ENCODE measurements at places on chromosomes 1 and 21.
A peak's percentile ranks its signal among the peaks of the same experiment; 100 is the strongest.

GRCh38 chr1:11456965-11457364, 22.0 kb upstream of the DISP3 start:
- no peak for DNase-seq

GRCh38 chr21:31729622-31730343, 2.1 kb downstream of the SCAF4 start:
- DNase-seq = no peak

DNA sequence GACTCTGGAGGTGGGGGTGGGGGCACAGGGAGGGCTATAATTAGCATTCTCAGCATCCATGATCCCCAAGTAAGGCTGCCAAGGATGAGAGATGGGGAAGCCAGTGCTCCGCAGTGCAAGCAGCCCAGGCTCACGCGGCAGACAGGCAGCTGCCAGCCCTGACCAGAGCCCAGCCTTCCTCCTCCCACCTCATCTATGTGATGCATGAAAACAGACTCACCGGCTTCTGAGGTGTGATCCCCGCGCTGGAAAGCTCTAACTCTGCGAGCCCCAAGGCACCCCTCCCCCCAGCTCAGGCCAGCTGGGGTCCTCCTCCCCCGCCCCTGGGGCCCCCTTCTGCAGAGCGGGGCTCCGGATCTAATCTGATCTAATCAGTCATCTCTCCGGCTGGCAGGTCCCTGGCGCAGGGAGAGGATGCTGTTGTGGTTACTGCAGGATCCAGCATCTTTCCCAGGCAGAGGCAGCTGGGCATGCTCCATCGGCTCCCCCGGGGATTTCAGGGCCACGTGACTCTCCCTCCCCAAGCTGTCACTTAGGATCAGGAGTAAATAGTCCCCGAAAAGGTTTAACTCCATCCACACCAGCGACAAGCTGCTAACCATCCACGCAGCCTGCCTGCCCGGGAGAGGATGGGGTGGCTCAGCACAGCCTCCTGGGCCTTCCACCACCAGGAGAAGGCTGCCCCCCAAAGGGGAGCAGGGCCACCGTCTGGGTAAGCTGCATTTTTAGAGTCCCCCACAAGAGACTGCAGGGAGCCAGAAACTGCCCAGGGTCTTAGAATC, at the start of gene PLEKHA6:
TSS of gene PLEKHA6 (minus strand) at position 456 of the 782 bp plus-strand sequence. CDS start 86,202 bp downstream, outside the sequence.
- DNase-seq = no peak

- no peak for DNase-seq
Observed at GRCh38 chr1:61797045-61797755, 54.9 kb downstream of the PATJ start.

- no peak for DNase-seq
Observed at GRCh38 chr21:31218830-31219608, 125.0 kb downstream of the TIAM1 start.

- no peak for DNase-seq
Observed at GRCh38 chr1:204684571-204685235, 835 bp downstream of the LRRN2 start.

DNA sequence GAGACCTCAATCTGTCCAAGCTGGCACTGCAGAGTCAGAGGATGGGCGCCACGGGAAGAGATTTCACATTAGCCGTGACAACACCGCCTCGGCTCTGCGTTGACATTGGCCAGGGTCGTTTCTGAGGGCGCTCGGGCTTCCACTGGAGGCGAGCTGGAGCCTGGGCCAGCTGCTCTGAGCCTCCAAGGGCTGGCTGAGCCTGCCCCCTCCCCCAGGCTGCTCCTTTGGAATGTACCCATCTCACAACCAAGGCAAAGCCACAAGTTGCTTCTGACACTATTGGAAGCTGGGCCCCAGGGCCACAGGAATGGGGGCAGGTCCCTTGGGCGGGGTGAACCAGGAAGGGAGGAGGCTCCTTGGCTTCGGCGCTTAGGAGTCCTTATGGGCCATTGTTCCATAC, 12.7 kb downstream of the GPR3 start:
- DNase-seq = no peak

GRCh38 chr1:33342041-33342723, 21.3 kb upstream of the A3GALT2 start:
- DNase-seq = no peak

GRCh38 chr1:165717918-165718515, 19.7 kb upstream of the ALDH9A1 start:
- peak; percentile 9 for DNase-seq

DNA sequence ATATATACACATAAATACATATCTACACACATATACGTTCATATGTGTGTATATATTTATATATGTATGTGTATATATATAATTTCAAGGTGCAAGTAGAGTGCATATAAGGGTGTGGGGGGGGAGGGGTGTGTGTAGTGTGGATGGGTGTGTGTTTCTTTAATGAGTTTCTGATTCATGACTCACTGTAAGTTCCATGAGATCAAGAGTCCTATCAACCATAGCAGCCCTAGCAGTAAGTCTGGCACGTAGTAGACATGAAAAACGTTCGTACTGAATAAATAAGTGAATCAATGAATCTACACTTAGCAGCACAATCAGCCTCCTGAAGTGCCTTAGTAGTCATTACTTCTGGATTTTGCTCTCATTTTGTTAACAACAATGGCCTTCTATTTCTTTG, 61.9 kb upstream of the KRTAP11-1 start:
- no peak for DNase-seq

DNA sequence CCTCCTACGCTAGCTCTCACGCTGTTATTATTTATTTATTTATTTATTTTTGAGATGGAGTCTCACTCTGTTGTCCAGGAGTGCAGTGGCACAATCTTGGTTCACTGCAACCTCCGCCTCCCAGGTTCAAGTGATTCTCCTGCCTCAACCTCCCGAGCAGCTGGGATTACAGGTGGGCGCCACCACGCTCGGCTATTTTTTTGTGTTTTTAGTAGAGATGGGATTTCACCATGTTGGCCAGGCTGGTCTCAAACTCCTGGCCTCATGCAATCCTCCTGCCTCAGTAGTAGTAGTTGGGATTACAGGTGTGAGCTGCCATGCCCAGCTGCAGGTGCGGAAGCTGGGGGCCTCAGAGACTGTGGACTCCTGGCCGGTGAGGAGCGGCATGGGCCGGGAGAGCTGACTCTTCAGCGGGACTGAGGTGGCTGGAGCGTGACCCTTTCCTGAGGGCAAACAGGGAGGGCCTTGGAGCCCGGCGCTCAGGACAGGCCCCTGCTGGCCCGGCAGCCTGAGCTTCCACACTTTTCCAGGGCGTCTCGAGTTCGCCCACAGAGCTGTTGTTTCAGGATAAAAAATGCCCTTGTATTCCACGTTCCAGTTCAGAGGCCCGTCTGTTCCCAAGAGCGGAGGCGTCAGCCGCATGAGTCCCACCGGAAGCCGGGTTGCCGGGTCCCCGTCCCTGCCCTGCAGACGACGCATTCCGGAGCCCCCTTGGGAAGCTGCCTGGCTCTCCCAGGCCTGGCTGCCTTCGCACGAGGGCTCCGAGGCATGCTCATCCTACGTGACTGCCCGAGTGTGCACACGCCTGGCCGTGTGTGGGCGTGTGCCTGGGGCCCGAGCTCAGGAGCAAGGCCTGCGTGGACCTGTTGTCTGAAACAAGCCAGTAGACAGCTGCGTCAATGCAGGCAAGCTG, 126.2 kb downstream of the SIK1 start:
- DNase-seq = no peak

- DNase-seq = no peak
Observed at GRCh38 chr1:74247881-74248528, 12.8 kb downstream of the TNNI3K start.

DNA sequence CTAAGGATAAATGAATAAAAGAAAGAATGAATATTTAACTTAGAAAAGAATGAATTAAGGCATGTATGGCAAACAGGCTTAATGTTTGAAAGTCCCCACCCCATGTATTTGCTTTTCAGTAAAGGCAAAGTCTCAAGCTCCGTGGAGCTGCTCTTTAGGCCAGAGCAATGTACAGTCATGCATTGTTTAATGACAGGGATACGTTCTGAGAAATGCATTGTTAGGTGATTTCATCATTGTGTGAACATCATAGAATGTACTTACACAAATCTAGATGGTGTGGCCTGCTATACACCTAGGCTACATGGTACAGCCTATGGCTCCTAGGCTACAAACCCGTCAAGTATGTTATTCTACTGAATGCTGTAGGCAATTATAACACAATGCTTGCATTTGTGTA, 51.6 kb upstream of the SPATA6 start:
- DNase-seq = no peak

DNA sequence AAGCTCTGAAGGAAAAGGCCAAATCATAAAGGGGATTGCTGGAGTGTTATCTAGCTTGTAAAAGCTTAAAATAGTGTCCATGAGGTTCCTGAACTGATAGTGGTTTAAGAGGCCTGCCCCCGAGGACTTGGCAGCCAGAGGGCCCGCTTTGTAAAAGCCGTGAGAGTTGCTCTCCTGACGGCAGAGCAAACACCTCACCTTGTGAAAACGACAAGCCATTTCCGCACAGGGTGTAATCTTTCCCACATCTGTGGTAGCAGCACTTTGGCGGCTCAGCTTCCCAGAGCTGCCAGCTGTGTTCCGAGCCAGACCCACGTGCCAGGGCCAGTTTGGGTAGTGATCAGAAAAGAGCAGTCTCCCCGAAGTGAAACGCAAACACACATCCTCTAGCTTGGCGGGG, 37.0 kb downstream of the SERBP1 start:
- no peak for DNase-seq

DNA sequence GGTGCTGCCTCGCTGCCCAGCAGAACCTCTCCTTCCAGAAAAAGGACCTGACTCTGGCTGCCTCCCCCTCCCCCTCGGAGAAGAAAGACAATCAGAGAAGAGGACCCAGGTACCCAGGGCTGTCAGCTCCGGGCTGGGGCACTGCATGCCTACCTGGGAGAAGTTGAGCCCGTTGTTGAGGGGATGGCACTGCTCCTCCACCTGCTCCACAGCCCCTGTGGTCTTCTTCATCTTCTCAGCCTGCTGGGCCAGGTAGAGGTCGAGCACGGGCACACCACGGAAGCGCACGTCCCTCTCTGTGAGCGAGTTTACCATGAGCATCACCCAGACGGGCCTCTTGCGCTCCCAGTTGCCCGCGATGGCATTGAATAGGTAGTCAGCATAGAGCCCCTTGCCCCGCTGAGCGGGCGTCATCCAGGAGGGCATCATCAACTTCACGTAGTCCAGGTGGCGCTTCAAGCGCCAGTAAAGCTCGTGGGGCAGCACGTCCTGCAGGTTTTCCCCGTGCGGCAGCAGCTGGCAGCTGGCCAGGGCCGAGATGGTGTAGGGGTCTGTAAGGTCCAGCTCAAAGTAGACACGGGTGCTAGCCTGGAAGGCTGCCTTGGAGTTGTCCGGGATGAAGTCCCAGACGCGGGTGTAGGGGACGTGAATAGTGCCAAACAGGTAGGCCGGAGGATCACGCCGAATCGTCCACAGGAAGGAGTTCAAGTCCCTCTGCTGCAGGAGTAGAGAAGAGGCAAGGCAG, 3.1 kb downstream of the TRABD2B start:
- no peak for DNase-seq

- no peak for DNase-seq
Observed at GRCh38 chr1:193427524-193427923, 241.1 kb upstream of the B3GALT2 start.

- DNase-seq = no peak
Observed at GRCh38 chr21:41967708-41968107, 13.9 kb upstream of the C2CD2 start.

DNA sequence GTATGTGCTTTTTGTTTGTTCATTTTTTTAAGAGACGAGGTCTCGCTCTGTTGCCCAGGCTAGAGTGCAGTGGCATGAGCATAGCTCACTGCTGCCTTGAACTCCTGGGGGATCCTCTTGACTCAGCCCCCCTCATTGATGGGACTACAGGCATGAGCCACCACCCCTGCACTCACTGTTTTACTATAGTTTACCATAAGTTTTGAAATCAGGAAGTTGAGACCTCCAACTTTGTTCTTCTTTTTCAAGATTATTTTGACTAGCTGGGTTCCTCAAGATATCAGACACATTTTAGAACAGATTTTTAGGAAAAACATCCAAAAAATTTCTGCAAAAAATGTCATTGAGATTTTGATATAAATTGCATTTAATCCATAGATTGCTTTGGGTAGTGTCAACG, 120.4 kb upstream of the FGGY start:
- no peak for DNase-seq

- no peak for DNase-seq
Observed at GRCh38 chr1:227396539-227397353, 78.5 kb upstream of the CDC42BPA start.

GRCh38 chr1:179958359-179958758, 3.7 kb downstream of the CEP350 start:
- no peak for DNase-seq

DNA sequence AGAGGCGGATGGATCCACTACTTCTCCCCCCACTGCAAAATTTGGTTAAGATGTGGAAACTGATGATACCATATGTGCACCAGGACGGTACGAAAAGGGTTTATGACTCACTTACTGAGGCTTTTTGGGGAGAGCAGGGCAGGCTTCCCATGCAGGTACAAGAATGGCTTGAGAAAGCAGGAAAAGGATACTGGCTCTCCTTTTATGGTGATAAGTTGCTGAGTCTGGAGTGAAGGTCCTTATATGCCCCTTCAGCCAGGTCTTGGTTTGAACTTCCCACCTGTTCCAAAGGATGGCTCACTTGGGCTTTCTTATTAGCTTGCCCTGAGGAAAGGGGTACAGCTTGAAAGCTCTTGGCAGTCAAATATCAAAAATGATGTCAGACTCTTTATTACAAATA, 23.1 kb downstream of the MPZL1 start:
- DNase-seq = no peak

DNA sequence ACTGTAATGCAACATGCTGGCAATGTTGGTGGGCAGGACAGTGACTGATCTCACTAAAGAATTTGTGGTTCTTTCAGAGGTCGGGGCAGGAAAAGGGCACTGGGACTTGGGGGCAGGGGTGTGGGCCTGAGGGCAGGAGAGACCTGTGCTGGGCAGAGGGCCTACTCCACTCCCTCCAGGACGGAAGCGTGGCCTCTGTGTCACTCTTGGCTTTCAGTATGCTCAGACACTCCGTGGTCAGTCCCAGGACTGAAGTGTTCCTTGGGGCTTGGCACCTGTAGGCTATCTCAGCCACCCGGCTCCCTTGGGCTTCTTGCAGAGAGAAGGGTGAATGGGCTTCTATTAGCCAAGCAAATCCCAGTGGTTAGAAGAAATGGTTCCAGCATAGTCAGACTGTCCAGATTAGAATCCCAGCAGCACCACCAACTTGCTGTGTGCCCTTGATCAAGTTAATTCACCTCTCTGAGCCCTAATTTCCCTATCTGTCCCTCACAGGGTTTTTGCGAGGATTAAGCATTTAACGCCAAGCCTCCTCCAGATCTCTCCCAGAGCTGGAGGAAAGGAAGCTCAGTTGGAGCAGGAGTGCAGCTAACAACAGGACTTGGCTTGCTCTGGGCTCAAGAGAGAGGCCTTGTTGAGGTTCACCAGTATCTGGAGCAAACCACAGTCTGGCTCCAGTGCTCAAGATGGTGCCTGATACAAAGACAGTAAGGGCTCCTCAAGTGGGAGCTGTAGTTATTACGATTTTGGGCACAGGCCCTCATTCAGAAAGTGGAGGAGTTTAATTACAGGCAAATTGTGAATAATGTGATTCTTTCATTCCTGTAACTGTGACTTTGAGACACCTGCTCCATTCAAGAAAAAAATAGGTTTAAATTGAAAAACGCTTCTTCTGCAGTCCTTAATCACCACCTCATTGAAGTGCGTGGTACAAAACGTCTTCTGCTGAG, 57.7 kb upstream of the LRP8 start:
- DNase-seq = no peak

All from activated T-cell treated with anti-CD3 and anti-CD28 coated beads, Interleukin-2, amount 50 U/mL, for 4 hours (primary cell).